ENCODE measurements at places on chromosomes 12 and 14.

- no peak for DNase-seq
Observed at GRCh38 chr12:59844750-59845149, 248.9 kb downstream of the SLC16A7 start.

DNA sequence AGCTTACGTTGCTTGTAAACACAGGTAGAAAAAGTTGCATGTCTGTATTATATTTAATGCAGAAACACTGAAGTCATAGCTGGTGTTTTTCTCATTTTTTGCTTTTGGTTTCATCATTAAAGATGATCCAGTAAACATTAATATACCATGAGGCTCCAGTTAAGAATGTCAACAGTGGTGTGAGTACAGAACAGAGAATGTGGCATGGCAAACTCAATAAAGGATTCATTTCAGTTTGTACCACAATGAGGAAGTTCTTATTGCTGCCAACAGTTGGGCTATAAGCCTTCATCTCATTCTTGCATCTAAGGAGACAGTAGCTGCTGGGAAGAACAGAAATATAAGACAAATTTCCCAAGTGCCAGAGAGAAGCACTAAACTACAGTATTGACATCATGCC is 72.1 kb upstream of the ST8SIA1 start:
- no peak for DNase-seq

DNA sequence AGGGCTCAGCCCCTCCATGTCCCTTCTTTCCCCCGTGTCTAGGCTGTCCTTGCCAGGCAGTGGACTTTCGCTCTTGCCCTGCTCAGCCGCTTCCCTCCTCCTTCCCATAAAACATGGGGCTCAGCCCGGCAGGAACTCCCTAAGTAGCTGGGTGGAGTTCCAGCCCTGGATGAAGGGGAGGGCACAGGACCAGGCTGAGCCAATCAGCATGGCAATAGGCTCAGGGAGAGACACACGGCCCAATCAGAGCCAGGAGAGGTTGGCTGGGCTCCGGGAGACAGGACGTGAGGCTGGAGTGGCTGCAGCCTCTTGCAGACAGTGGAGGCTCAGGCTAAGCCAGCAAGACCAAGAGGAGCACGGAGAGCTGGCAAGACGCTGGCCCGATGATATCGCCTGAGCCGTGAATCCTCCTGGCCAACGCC is 54.3 kb downstream of the GALNT9 start:
- no peak for DNase-seq

- no peak for DNase-seq
Observed at GRCh38 chr12:65561798-65562382, 262.4 kb upstream of the HMGA2 start.

- no peak for DNase-seq
Observed at GRCh38 chr12:106431839-106432411, 74.4 kb downstream of the POLR3B start.

DNA sequence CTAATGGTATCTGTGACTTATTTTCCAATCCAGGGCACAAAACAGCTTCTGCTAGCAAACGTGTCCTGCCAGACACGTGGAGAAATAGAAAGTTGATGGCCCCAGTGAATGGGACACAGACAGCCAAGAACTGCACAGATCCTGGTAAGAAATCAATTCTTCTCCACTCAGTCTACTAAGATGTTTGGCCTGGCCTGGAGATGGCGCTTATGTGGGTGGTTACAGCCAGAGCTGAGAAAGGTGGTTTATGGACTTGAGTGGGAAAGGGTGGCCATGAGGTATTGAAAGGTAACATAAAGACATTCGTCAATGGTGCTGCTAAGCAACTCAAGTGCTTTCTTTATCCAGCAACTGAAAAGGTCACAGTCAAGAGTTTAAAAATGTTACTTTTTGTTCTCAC is 2.9 kb downstream of the SLC24A4 start:
- no peak for DNase-seq

DNA sequence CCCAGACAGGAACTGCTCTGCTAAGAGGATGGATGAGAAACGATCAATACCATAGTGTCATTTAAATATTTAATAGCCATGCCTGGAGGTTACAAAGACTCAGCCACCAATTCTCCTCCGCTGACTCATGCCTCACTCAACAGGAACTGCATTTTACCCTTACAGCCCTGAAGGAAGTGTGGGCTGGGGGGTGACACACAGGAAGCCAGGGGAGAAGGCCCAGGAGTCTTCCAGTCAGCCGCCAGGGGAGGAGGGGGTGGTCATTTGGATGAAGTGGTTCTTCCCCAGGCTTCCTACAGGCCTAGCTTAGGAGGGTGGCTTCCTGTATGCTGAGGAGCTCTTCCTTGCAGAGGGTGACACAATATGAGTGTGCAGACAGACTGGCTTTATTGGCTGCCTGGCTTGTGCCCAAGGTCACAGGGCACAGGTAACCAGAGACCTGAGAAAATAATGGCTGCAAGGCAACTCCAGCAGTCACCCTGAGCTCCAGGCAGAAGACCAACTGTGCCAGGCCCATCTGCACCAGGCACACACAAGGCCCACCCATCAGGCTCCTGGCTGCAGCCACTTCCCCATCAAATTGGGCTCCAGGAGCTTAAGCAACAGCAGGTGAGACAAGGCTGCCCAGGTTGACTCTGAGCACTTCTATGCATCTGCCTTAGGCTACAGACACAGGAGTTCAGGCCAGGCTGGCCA is 30.6 kb upstream of the RPLP0 start:
- DNase-seq, result peak; percentile 86

DNA sequence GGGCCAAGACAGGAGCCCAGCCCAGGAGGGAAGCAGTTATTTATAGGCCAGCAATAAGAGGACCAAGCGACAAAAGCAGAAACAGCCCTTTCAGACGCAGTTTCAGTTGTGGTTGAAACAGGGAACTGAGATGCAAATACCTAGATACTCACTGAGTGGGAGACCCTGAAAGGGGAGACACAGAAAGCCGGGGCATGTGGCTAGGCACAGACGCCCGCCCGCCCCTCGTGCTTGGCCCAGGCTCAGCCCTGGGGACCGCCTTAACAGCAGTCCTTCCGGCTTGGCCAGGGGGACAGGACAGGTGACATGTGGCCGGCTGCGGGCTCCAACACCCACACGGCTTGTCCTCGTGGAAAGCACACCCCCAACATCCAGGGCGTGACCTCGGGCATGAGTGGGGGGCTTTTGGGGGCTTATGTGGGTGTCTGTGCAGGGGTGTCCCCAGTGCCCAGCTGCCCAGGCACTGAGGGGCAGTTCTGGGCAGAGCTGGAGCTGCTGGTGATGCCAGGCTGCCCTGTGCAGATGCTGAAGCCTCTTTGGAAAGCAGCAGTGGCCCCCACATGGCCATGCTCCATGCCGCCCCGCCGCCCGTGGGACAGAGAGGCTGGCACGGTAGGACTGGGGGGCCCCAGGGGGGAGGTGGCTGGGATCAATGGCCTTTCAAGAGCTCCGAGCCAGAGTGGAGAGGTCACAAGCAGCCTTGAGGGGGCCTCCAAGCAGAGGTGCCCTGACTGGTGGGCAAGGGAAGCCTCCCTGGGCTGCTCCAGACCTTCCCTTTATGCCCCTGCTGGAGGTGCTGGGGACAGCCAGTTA is 2.1 kb downstream of the PLD4 start:
- no peak for DNase-seq

DNA sequence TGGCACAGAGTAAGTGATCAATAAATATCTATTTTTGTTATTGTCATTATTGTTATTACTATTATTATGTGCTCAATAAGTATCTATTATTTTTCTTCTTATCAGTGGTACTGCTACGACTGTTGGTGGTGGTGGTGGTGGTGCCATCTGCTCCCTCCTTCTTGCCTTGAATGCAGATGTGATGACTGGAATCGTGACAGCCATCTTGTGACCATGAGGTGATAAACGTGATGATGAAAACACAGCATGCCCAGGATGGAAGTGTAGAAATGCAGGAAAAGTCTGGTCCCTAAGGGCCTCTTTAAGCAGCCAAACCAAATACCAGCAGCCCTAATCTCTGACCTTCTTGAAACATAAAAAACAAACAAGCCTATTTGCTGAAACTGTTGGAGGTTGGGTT is 22.4 kb downstream of the SLC6A12 start:
- DNase-seq, result no peak

- no peak for DNase-seq
Observed at GRCh38 chr12:52884526-52885293, 20.2 kb downstream of the KRT8 start.

GRCh38 chr12:117646520-117646919 is 285.1 kb upstream of the NOS1 start:
- DNase-seq, result no peak

- DNase-seq, result no peak
Observed at GRCh38 chr14:95364481-95365209, 44.9 kb upstream of the CLMN start.

DNA sequence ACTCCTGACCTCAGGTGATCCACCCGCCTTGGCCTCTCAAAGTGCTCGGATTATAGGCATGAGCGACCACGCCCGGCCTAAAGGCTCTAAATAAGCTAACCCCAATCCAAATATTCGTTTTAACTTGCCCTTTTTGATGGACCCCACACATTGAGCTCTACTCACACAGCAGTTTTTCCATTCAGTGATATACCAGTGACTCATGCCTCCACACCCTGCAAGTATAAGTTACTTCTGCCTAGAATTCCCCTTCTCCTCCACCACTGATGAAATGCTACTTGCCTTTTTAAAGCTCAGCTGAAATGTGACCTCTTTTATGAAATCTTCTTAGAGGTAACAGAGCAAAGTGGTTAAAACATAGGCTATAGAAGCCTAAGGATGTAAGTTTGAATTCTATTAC is 68.8 kb downstream of the EXOC5 start:
- no peak for DNase-seq

DNA sequence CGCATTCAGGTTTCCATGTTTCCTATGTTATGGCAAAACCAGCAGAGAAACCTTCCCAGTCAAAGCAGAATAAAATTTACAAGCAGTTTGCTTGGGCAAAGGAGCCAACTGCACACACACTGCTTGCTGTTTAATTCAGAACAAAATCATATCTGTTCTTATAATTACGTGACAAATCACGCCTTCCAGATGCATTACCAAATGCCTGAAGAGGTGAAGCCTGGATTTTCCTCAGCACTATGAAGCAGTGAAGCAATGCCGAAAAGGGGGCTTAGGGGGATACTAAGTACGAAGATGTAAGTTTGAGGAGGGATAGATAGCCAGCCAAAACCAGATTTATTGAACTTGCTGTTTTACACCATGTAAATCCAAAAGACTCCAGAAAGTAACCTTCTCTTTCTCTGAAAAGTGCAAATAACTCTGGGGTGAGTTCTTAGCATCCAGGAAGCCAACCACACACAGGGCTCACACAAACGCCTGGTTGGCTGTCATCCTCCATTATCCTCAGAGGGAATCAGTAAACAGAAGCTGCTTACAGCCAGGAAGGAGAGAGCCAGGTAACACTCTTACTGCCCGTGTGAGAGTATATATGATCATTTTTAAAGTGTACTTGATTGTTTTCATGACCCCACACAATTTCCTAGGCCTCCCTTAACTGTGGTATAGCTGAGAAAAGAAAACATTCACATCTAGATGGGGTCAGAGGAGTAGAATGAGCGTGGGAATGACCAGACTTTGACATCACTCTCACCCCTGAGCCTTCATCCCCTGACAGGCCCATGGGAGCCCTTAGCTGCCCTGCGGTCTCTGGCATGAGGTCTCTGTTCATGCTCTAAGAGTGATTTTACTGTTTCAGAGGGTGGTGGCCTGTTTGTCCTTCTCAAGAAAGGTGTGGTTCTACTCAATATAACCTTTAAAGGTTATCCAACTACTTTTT is 442.5 kb downstream of the EGLN3 start:
- no peak for DNase-seq

DNA sequence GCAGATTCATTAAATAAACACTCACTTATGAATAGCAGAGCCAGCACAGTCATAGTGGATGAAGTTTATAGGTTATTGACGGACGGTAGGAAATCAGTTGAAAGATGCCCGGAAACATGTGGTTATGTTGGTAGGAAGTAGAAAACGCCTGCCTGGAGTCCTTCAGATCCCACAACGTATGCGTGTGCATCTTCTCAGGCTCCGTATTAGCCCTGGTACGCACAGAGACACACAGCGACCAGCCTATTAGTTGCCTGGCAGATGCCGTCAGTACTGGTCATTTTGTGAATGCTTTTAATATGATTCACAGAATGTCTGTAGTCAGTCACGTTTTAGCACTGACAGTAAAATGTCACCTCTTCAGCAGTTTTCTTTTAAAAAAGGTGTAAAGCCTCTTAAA is 196.4 kb downstream of the RGS6 start:
- no peak for DNase-seq

DNA sequence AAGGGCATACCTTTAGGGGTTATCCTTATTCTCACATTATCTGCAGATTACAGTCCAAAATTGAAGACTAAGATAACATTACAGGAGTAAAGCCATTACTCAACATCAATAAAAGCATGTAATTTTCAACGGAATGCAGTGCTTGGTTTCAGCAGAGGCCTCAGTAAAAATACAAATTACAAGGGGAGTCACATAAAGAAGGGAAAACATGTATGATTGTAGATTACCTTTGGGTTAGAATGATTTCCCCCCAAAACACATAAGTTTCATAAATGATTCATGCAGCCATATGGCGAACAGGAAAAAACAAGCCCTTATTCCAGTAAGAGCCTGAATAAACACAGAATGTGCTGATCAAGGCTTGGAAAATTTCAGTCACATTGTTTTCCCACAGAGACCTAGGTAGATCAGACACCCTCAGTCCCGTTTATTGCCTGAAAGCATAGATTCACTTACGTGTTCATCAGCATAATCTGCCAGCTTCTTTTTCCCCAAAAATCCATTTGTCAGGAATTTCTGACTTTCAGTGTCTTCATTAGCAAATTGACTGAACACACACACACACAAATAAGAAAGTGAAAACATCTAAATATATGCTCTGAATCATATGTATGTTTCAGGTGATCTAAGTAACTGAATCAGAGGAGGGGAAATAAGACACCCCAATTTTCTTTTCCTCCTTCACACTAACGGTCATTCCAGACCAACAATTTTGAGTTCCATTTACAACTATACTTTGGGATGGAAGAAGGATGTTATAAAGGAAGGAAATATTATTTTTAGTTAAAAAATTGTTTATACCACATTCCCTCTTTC is 37.5 kb downstream of the SLC38A4 start:
- no peak for DNase-seq
